LNCaP clone FGC (cell line): ENCODE measurements at places on chromosomes 12 and 14.

DNA sequence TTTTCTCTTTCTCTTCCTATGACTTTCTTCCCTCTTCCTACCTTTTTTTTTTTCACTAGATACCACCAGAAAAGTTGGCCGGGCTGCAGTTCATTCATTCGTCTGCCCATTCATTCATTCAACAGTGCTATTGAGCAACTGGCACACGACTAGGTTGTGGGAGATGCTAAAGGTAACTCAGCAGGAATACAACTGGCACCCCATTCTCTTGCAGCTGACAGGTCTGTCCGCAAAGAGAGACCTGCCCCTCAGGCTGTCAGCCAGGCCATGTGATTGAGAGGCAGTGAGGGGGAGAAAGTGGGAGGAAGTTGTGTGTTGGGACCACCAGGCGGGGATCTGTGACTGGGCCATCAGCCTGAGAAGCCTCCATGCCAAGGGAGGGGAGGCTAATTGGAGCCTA lies 105.2 kb downstream of the TSPAN9 start:
- no peak for DNase-seq

GRCh38 chr14:71324767-71325272 lies 417.6 kb downstream of the PCNX1 start:
- DNase-seq, result no peak

- no peak for DNase-seq
These were observed 43.6 kb downstream of the DDX51 start for GRCh38 chr12:132100306-132101065.

DNA sequence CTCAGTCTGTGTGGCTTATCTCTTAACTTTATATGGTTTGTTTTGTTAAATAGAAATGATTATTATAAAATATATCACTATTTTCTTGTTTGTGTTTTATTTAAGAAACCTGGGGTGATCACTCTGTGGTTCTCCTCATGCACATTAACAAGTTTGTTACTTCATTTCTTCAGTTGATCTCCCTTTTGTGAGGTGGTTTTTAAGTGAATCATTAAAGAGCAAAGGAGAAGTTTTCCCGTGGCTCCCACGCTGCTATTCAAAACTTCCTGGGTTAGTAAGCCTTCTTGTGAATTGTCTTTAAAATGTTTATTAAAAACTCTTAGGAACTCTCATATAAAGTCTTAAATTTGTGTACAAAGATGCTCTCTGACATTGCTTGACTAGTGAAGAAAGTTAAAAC lies 11.8 kb downstream of the ADIPOR2 start:
- no peak for DNase-seq

DNA sequence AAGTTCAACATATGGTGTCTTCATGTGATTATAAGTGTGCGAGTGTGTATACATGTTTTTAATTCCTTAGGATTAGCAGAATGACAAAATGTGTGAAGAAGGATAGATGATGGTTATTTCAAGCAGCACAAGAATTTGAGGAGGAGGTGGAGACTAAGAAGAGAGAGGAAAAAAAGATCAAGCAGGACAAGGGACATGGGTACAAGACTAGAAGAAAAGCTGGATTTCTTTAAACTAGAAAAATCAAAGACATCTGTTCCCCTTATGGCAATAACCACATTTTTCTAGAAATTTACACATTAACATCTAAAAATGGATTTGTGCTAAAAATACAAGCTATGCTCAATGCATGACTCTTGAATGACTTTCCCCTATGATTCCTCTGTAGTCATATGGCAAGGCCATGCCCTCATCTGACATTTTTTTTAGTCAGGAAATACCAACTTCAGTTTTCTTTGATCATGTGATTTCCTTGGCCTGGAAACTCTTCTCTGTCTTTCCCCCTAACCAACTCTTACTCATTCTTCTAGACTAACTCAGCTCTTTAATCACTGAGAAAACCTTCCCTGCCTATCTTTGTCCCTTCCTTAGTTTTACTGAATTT lies 435.8 kb downstream of the NRXN3 start:
- DNase-seq, result no peak

DNA sequence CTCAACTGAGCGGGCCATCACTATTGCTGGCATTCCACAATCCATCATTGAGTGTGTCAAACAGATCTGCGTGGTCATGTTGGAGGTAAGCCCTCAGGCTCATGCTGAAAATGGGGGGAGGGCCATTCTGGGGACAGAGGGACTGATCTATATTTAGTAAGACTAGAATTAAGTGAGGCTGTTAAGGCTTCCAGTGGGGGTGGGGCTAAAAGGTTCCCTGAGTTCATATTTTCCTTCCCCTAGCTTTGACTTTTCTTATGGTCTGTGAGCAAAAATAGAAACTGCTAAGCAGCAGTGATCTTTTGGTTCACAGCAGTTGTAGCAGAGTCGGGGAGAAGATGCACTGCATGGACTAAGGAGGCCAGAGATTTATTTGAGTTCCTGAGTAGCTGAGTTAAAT lies 9.2 kb downstream of the PCBP2 start:
- no peak for DNase-seq

DNA sequence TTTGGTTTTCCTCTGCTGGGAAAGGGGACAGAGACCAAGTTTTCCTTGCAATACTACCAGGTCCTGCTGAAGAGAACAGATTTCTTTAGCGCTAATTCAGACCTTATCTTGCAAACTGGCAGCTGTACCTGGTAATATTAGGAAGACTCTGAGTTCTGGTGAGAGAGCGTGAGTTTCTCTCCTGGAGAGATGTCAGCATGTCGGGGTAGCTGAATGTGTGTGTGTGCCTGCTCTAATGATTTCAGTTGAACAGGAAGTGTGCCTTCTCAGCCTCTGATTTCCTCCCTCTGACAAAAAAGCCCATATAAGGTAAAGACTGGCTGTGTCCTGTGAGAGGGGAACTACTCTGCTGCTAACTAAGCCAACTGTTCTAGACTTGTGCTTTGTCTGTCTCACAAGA lies 10.3 kb upstream of the ERP27 start:
- DNase-seq, result peak; percentile 30

DNA sequence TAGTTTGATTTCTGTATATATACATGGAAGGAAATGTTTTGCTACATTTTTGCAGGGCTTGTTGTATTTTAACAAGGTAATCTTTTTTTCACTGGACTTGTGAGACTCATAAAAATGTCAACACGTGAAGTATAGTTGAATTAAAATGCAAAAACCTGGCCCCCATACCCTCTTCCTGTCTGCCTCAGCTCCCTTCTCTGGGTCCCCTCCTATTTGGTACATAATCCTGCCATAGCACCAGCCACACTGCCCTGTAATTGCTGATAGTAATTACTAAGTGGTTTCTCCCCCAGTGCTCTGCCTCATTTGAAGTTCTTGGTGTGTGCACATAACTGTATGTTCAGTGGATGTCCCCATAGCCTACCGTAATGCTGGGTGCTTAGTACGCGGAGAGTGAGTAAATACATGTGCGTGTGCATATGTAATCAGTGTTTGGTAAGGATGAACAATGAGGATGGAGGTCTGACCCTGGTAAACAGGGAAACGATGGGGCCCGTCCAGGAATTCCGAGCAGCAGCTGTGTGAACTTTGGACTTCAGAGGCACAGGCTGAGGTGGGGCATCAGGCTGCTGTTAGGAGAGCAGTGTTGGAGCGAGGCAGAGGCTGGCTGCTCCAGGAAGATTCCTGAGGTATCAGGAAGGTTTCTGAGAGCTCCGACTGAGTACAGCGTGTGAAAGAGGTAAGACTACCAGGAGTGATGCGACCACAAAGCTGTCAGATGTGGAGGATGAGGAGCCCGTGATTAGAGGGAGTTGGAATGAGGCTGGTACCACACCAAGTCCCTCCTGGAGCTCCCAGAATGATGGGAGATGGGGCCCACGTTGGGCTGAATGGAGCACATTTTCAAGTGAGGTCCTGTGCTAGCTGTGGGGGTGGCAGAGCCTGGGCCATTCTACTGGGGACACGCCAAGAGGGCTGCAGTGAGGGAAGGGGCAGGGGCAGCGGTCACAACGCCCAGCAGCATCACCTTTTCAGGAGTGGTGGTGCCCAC lies 106.8 kb downstream of the PELI2 start:
- DNase-seq, result no peak

- no peak for DNase-seq
These were observed 87.4 kb upstream of the PKP2 start for GRCh38 chr12:32983968-32984367.

GRCh38 chr12:116714175-116714574 lies 23.7 kb downstream of the SPRING1 start:
- DNase-seq, result no peak

GRCh38 chr12:47881826-47882427 lies 22.9 kb downstream of the VDR start:
- DNase-seq, result no peak

DNA sequence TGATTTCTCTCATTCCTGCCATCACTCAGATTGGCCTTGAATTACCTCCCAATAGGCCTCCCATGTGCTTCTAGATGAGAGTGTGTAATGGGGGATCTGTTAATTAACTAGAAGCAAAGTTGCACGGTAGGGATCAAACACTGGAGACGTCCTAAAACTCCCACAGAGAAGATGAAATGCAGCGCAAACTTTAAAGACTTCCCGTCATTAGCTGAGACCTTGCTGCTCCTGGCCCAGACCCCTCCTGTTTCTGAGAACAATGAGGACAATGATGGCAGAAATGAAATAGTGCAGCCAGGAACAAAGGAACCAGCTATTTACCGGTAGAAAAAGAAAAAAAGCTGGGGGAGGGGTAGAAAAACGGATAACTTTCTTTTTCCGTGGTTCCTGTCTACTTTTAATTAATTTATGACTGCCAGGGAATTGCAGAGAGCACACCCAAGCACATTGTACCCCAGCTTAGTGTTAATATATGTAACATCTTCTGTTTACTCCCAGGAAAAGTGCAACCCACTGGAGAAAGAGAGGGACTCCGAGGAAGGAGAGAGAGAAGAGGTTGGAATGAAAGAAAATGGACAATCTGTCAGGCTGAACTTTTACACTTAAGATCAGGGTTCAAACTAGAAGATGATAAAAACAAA lies 280.7 kb upstream of the SOX5 start:
- no peak for DNase-seq

GRCh38 chr14:58299401-58300330 lies 1.3 kb downstream of the ARID4A start:
- DNase-seq, result no peak

DNA sequence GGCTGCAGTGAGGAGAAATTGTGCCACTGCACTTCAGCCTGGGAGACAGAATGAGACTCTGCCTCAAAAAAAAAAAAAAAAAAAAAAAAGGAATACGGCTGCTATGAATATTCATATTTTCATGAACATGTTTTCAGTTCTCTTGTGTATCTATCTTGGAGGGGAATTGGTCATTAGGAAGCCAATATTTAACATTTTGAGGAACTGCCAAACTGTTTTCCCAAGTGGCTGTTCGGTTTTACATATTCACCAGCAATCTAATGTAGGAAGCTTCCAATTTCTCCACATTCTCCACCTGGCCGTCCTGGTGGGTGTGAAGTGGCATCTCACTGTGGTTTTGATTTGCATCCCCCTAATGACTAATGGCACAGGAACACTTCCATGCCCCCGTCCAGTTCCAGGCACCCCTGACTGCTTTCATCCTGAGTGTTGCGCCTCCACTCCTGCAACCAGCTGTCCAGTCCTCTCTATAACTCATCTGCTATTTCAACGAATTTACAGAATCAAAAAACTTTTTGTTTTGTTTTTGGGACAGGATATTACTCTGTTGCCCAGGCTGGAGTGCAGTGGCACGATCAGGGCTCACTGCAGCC lies 5.7 kb downstream of the STXBP6 start:
- no peak for DNase-seq

- no peak for DNase-seq
These were observed 41.6 kb downstream of the AKAP6 start for GRCh38 chr14:32370714-32371113.

DNA sequence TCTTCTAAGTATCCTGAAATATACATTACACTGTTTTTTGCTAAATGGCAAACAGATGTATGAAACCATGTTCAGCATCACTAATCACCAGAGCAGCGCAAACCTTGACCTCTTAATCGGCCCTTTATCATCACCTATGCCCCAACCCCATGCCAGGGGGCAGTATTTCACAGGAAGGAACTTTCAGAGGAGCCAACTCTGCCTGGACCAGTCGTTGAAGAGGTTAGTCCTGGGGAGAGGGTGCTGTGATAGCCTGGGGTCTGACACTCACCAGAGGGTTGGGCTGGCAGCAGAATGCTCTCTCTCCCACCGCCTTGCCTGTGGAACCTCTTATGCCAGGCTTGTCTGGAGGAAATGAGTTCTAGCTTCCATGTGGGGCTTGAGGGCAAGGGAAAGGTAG lies 411.7 kb downstream of the TMEM117 start:
- no peak for DNase-seq

- no peak for DNase-seq
These were observed 30.1 kb downstream of the VRK1 start for GRCh38 chr14:96827290-96827689.

GRCh38 chr12:30783946-30784345 lies 29.2 kb upstream of the CAPRIN2 start:
- DNase-seq, result no peak

DNA sequence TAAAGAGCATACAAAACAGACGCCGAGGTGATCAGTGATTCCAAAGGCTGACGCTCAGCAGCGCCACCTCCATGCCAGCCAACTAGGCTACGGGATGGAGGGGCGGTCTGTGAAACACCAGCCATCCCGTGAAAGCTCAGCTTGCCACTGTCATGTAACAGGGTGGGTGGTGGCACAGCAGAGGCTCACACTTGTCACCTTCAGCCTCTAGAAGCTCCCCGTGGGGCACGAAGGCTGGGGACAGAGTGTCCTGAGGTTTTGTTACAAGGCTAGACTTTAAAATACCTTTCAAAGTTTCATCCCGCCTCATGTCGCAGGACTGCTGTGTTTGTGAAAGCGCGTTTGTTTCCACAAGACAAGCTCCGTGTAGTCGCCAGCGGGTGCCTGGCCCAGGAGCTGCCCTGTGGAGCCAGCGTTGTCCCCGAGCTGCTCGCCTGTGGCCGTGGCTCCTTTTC lies 20.7 kb downstream of the XRCC3 start:
- DNase-seq, result no peak

DNA sequence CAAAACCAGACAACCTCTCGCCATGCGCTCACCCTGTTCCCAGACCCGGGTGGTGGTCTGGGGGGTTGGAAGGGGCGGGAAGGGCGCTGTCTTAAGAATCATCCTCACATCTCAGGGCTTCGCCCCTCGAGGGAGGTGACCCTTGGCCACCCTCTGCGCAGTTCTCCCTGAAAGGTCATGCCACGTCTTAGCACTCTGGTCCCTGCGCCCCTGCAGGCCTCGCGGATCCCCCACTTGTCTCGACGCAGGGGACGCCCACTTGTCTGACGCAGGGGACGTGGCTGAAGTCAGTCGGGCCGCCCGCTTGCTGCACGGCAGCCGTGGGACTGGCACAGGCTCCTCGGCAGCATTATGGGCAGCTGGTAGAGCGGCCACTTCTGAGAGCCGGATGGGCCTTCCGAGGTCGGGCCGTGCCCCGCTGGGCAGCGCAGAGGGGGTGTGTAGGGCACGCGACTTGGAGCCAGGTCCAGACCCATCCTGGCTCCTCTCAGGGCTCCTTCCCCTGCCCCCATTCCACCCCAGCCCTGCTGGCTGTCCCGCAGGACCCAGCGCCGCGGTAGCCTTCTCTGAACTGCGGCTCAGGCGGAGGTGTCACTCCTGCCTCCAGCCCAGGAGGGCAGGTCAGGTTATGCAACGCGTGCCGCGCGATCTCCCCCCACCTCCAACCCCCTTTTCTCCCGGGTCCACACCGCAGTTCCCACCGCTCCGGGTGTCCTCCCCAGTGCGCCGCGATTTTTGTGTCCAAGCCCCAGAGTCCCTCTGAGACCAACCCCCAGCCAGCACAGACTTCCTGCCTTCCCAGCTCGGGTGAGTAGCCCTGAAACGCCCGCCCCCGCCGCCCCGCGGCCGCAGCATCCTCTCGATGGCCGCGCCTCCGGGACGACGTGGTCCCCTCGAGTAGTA lies 40.9 kb upstream of the CAPRIN2 start:
- DNase-seq, result no peak
